OCI-LY7 (cell line): ENCODE measurements at places on chromosomes 16 and 17.

DNA sequence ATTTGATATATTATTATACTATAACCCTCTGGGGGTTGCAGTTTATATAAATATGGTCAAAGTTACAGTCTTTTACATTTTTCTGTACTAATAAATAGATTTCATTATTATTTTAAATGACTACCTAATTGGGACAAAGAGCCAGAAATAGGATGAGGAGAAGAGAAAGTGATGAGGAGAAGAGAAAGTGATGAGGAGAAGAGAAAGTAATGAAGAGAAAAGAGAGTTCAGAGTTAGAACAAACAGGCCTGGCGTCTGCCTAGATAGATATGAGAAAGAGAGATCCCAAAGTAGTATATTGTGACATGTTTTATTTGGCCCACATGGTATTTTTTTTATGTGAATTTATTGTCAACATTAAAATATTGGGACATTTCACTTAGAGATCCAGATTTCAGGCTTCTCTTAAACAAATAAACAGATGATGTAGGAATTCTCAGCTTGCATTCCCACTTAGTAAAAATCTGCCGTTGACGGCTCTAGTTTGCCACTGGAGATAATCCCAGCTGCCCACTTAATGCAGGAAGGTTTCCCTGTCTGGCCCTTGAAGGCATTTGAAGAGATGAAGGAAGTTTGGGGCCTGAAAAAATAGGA is 210.7 kb downstream of the STX8 start:
- no peak for DNase-seq

GRCh38 chr16:75256696-75257343 is 5.4 kb upstream of the BCAR1 start:
- no peak for DNase-seq

DNA sequence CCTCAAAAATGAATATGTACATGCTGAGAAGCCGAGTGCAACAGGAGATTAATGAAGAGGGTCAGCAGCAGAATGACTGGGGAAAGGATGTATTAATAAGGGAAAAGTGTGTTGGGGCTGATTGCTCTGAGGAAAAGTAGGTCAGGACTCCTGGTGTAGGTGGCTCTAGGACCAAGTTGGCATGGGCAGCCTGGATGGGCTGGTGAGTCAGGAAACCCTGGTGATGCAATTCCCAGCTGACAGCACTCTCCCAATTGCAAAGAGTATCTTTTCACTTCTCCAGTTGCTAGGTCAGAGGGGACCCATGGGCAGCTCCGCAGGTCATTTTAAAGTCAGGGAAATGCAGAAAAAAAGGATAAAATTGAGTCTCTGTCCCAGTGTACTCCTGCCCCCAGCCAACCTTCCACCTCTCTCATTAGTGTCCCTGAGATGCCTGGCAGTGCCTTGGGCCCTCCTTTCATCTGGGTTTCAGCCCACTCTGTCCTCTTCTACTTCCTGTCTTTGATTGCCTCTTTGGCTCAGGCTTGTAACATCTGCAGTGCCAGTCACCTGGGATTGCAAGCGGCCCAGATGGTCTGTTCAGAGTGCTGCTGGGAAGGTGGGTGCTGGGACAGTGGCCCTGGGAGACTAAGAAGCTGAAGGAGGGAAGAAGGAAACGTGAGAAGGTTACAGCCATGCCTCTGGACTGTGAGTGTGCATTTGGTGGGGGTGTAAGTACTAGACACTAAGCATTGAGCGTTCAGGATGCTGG is 2177.2 kb downstream of the TP53TG3F start:
- DNase-seq, result no peak

GRCh38 chr16:88453611-88454522 is 787 bp downstream of the ZFPM1 start:
- peak; percentile 24 for DNase-seq

- DNase-seq, result no peak
Observed at GRCh38 chr17:47744168-47745036, 11.4 kb downstream of the TBX21 start.

- DNase-seq, result no peak
Observed at GRCh38 chr16:67975321-67976105, 4.8 kb downstream of the DPEP3 start.

GRCh38 chr17:49630113-49630900 is 47.6 kb downstream of the SPOP start:
- DNase-seq, result no peak

- DNase-seq, result no peak
Observed at GRCh38 chr17:60864708-60865005, 187.0 kb downstream of the BCAS3 start.

GRCh38 chr17:81710514-81711308 is 1.4 kb upstream of the SLC25A10 start:
- peak; percentile 34 for DNase-seq

DNA sequence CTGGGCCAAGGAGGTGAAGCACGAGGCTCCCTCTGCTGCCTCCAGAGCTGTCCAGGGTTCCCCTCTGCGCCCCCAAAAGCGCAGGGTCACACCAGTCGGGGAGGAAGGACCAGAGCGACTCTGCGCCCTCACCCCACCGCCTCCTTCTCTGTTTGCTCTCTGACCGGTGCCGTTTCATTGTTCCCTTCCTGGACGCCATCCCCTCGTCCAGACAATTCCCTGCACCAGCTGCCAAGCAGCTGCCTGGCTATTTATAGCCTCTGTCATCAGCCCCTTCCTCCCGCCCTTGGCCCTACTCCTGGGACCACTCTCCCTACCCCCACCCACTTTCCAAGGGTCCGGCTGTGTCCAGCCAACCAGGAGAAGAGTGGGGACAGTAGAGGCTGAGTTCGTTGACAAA is 68.8 kb upstream of the CREBBP start:
- no peak for DNase-seq

DNA sequence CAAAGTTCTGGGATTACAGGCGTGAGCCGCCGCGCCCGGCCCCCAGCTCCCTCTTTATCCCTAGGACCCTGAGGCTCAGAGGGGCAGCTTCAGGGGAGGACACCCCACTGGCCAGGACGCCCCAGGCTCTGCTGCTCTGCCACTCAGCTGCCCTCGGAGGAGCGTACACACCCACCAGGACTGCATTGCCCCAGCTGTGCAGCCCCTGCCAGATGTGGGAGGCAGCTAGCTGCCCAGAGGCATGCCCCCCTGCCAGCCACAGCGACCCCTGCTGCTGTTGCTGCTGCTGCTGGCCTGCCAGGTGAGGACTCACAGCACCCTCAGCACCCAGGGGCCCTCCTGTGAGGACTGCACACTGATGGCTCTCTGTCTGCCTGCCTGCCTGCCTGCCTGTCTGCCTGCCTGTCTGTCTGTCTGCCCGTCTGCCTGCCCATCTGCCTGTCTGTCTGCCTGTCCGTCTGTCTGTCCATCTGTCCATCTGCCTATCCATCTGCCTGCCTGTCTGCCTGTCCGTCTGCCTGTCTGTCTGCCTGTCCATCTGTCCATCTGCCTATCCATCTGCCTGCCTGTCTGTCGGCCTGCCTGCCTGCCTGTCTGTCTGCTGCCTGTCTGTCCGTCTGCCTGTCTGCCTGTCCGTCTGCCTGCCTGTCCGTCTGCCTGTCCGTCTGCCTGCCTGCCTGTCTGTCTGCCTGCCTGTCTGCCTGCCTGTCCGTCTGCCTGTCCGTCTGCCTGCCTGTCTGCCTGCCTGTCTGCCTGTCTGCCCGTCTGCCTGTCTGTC is 5.0 kb downstream of the GCGR start:
- peak; percentile 46 for DNase-seq

DNA sequence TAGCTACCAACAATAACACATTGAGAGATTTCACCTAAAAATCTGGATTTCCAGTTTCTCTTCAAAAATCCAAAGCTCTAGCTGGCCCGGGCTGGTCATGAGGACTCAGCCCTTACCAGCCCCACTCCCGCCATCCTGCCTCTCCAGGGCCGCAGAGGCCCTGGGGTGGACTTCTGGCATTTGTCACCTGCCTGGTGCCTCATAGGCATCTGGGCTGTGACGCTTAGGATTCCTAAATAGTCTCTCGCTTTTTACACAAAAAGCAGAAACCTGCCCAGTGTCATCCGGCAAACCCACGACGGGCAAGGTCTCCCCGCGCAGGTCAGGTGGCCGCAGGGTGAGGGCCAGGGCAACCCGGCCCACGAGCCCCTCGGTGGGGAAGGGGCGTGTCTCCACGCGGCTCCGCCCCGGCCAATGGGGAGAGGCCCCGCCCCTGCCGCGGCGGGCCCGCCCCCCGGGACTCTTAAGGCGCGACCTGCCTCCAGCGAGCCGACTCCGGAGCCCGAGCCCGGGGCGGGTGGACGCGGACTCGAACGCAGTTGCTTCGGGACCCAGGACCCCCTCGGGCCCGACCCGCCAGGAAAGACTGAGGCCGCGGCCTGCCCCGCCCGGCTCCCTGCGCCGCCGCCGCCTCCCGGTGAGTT is at the start of gene VASN:
TSS of gene VASN (plus strand) at position 492 of the 644 bp plus-strand sequence. CDS start 9,030 bp downstream, outside the sequence.
- peak; percentile 64 for DNase-seq

DNA sequence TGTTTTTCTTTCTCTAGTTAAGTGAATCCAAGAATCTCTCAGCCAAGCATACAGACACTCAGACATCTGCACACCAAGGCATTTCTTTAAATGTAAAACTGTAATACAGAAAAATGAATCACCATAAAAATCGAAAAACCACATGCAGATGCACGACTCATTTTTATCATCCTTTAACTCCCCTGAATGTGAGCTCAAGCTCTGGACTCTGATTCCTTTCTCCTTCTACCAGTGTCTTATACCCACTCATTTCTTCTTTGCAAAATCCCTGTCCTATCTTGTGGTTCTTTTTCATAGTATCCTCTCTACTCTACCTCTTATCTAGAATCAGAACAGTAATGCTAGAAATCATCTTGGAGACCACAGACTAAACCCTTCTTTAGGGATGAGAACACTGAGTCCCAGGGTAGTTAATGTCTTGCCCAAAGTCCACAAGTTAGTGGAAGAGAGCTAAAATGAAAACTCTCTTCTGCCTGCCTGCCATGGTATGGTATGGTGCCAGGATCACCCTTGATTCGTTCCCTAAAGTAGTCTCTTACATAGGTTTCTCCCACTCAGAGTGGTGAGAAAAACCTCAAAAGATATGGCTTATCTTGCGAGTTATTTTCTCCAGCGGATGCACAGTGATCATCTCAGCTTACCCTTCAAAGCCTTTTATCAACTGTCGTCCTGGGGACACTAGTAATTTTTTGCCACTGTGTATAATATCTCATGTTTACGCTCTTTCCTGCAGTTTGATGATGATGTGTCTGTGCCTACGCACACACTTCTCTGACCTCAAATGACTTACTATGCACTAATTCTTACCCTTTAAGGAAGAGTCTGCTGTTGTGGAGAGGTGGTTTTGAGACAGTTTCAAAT is 30.2 kb downstream of the BRD7 start:
- no peak for DNase-seq

- DNase-seq, result no peak
Observed at GRCh38 chr17:12422651-12423050, 243.0 kb upstream of the MYOCD start.

- DNase-seq, result no peak
Observed at GRCh38 chr17:70752966-70753467, 583.7 kb downstream of the KCNJ2 start.

DNA sequence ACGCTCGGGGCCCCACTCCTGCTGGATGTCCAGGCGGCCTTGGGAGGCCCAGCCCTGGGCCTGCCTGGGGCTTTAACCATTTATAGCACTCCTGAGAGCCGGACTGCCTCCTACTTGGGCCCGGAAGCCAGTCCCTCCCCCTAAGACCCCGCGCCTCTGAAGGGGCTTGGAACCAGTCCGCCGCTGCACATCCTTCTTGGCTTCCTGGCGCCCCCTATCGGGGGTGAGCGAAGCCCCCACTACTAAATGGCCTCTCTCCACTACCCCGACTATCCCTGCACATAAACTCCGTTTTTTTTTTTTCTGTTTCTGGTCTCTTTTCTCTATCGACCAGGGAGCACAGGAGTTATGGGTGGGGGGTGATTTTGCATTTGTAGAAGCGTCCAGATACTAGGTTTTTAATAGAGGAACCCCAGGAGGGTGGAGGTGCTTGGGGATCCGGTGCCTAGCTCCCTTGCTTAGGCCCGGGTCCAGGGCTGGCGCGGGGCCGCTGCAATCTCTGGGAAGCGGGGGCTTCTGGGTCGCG is 633 bp upstream of the NOL3 start:
- DNase-seq, result peak; percentile 58

GRCh38 chr16:19436540-19436939 is 18.9 kb downstream of the TMC5 start:
- DNase-seq, result no peak

DNA sequence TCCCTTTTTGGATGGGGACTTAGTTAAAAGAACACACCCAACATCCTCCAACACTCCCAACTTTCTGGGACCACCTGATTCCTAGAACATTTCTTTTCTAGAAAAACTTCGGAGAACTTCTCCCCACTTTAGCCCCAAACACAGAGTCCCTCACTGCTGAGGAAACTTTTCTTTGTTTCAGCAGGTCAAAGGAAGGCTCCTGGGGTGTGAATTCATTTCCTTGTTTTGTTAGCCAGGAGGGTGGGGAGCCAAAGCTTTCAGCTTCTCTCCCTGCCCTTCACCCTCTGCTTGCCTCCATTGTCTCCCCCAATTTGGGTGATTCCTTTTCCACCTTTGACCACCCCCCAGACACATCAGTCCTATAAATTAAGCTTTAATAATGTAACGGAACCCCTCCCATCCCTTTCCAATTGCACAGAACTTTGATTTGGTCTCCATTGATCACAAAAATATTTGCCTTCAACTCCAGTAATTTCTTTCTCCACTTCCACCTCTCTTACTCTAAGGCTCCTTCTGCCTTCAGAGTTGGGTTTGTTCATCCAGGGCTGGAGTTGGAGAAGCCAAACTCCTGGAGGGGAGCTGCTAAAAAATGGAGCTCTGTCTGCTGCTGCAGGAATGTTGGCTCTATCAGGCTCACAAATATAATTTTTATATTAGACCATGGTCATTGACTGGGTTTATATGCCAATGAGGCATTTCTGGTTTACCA is 10.3 kb downstream of the HOXB4 start:
- DNase-seq, result no peak

DNA sequence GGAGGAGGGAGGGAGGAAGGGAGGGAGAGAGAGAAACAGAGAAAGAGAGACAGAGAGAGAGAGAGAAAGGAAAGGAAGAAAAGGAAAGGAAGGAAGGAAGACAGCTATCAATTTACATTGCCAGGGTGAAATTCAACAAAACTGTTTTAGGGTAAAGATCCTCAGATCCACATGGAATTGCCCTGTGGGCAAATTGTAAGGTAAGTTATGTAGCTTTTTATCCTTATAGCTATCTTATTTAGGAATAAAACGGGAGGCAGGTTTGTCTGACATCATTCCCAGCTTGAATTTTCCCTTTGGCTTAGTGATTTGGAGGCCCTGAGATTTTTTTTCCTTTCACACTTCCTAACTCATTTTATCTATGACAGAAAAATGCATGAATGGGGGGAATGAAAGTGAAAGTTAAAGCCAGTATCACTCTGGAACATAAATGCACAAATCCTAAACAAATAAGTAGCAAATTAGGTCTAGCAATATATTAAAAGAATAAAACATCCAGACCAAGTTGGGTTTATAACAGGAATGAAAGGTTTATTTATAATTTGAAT is 3.4 kb upstream of the UQCRC2 start:
- DNase-seq, result no peak

DNA sequence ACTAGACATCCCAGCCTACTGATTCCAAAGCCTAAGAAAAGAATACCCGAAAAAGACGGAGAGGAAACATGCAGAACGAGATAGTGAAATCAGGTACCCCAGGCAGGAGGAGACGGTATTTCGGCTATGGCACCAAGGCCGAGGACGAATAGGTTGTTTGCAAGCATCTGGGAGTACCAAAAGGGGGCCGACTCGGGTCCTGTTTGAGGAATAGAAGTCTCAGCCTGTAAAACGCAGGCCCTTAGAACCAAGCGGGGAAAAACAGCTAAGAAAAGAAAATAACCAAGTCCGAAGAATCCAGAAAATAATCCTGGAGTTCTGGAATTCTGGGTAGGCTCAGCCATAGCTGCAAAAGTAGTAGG is 537 bp downstream of the SLC35B1 start:
- DNase-seq, result peak; percentile 50

GRCh38 chr16:28526201-28527099 is 12.3 kb downstream of the NUPR1 start:
- DNase-seq, result no peak
